Right kidney (tissue), 9 donors: ENCODE measurements at places on chromosomes 2 and 18.

DNA sequence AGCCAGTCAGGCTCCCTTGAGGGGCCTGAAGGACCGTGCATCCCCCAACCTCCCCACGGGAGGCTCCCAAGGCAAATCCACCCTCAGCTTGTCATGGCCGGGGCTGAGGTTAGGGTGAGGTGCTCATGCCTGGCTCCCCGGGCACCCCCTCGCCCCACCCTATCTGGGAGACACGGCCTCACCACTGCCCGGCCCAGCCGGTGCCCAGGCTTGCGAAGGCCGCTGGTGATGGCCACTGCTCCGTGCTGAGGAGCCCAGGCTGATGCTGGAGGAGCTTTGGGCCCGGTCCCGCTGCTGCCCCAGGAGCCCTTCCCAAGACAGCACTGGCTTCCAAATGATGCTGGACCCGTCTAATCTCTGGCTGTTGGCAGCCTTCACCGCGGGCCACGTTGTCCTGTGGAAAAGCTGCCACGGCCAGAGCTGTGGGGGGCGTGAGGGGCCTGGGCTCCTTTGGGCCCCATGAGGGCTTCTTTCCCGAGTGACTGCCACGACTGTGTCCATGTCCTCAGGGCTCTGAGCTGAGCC is 135.7 kb upstream of the CTDP1 start:
- DNase-seq, result no peak

DNA sequence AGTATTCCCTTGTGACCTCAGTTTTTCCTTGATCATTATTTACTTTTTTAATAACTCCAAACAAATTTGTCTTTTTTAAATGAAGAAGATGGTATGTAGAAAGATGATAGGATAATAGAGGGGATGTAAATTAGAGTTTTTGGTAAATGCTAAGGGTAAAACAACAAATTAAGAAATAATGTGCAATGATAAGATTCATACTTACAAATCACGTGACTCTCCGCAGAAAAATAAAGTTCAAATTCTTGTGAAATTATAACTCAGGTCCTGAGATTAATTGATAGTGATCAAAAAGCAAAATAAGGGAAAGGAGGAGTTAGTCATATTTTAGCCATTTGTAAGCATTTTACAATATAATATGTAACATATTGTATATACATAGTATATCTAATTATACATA is 304.1 kb upstream of the KCNH7 start:
- no peak for DNase-seq

DNA sequence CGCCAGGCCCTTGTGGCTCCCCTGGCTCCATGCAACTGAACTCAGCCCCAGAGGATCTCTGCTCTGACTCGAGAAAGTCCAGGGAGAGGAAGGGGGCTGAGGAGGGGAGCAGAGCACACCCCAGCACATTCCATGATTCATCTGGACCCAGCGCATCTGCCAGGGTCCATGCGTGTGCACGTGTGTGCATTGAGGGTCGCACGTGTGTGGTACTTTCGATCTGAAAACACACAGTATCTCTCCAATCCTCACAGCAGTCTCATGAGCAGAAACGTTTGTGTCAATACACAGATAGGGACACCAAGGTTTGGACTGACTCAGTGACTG is 146.4 kb upstream of the ID2 start:
- DNase-seq, result no peak

DNA sequence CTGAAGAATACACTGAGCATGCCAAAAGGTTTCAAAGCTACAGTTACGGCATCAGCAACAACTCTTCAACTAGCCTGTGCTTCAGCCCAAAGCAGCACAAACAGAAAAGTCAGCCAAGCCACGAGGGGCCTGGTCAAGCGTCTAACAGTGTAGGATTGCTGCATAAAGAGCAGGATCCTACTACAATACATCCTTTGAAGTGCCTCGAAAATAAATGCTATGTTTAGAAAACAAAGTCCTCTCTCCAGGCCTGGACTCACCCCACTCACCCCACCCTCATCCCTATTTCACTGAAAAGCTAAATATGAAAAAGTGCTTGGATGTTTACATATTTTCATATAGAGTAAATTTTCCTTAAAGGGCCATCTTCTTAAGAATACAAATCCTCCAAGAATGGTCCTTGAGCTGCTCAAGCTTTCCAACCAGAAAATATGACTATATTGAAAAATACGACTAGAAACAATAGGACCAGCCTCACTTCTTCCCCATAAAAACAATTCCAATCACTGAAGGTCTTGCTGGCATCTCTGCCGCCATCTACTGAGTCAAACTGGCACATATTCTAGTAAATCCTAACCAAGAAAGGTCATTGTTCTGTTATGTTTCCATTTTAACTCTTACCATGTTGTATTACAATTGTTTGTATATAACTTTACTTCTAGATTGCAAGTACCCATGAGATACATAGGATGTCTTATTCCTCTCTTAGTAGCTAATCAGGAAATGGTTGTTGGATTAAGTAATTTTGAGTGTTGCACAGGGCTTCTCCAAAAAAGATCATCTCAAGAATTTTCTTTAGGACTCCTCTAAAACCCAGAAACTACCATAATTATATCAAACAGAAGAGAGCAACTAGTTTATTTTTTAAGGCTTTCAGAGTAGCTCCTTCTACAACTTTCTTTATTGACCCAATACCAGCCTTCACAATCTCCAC is 63.6 kb downstream of the CLHC1 start:
- no peak for DNase-seq

- no peak for DNase-seq
Measured at GRCh38 chr18:57089702-57090101, 57.2 kb upstream of the BOD1L2 start.

GRCh38 chr2:236997069-236997715 is 88.5 kb upstream of the COPS8 start:
- DNase-seq, result no peak

GRCh38 chr2:25149646-25150045 is 18.7 kb downstream of the POMC start:
- no peak for DNase-seq

DNA sequence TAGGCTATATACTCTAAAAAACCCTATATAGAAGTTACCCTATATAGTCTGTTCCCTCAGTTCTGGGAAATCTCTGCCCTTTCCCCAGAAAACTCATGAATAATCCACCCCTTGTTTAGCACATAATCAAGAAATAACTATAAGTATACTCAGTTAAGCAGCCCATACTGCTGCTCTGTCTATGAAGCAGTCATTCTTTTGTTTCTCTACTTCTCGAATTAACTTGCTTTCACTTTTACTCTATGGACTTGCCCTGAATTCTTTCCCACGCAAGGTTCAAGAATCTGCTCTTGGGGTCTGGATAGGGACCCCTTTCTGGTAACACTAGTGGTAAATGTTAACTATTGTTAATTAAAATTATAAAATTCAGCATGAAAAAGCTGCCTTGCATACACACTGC is 17.4 kb upstream of the AP1S3 start:
- no peak for DNase-seq

- no peak for DNase-seq
Measured at GRCh38 chr2:9952286-9952737, 819 bp downstream of the GRHL1 start.

DNA sequence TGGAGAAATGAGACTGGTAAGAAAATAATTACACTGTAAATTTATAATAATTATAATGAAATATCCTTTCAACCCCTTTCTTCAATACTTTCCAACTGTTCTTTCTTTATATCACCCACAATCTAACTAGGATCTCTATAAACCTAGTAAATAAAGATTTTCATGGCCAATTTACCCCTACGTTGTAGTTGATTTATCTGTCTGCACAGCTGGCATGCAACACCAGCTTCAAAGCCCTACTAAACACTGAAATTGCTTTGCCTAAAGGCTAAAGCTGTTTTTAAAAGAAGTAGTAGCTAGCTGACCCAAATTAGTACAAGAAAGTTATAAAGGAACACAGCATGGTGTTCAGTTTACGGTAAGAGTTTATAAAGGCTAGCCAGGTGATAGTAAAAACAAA is 140.1 kb downstream of the NOL4 start:
- DNase-seq, result no peak

DNA sequence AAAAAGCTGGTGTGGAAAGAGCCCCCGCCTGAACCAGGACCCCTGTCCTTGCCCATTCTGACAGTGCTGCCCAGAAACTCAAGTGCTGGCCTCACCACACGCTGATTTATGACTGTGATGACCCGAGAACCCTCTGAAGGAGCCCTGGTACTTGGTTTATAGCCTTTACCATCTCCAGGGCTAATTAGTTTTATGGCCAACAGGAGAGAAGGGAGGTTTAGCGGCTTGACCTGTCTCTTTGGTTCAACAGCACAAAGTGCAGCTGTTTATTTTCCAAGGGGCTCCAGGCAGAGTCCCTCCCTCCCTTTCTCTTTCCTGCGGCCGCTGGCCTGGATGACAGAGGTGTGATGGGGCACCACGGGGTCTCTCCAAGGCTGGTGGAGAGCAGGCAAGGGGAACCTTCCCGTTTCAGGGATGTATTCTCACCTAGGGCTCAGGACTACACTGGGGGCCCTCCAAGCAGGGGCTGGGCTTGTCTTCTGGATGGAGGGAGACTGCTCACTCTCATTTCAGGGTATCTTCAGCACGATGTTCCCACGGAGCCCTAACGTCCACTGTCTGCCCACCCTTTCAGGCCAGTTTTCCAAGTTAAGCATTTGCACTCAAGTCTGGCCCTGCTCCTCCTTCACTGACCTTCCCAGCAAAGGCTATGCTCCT is 174.2 kb upstream of the GLI2 start:
- no peak for DNase-seq

DNA sequence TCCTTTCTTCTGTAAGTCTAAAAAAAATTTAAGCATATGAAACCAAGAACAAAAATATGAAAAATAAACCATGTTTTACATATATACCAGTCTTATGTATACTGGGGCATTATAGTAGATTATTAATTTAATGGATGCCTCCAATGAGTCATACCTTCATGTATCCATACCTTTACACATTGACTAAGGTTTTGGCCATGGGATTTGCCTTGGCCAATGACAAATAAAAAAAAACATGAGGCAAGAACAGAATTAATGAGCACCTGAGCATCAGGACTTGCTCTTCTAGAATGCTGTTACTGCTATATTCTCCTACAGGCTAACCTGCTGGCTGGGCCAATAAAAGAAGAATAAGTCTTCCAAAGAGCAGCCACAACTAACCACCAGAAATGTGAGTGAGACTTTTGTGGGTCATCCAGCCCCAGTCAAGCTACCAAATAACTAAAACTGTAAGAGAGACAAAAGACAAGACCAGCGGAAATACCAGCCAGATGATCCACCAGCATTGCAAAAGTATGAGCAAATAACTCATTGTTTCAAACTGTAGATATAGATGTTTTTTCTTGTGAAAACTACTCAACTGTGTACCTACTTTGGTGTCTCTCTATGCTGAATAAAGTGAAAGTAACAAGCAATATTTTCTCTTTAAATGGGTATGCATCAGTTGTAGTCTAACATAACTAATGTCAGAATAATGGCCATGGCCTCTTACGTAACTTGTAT is 749.6 kb upstream of the VRK2 start:
- DNase-seq, result no peak

- DNase-seq, result no peak
Measured at GRCh38 chr2:234377761-234378391, 119.0 kb downstream of the ARL4C start.

- DNase-seq, result no peak
Measured at GRCh38 chr2:60520151-60520876, 33.1 kb downstream of the BCL11A start.

DNA sequence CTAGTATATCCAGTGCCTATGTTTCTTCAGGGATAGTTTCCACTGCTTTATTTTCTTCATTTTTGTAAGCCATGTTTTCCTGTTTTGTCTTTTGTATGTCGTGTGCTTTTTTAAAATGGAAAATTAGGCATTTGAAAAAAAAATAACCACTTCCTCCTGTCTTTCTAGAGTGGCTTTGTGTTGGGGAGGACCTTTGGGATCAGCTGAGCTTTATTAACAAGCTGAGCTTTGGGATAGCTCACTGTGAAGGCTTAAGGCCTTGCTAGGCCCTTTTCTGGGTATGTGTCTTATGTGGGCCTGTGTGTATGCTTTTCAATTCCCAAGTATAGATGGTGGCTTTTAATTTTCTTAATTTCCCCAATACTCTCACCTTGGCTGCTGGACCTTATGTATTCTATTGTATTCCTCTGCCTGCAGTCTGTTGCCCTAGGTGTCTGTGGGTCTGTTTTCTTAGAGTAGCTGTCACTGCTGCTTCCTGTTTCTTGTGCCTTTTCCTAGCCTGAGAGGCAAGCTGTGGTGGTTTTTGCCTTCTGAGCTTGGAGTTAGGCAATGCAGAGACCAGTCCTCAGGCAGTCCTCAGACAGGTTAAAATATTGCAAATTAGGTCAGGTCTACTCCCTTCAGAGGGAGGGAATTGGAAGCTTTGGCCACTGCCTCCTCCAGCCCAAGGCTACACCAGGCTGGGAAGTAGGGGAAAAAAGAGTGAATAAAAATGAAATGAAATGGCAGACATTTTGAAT is 134.7 kb downstream of the LDLRAD4 start:
- DNase-seq, result no peak

GRCh38 chr2:34523958-34524514 is 924.9 kb upstream of the FAM98A start:
- DNase-seq, result no peak

- DNase-seq, result no peak
Measured at GRCh38 chr2:151265991-151266390, 4.3 kb upstream of the RBM43 start.
